ENCODE measurements at places on chromosomes 6 and 20.

- DNase-seq: no peak
These were observed 258.7 kb downstream of the ALDH8A1 start for GRCh38 chr6:134691180-134691579.

GRCh38 chr6:106281661-106282060 lies 43.9 kb downstream of the ATG5 start:
- DNase-seq: no peak

DNA sequence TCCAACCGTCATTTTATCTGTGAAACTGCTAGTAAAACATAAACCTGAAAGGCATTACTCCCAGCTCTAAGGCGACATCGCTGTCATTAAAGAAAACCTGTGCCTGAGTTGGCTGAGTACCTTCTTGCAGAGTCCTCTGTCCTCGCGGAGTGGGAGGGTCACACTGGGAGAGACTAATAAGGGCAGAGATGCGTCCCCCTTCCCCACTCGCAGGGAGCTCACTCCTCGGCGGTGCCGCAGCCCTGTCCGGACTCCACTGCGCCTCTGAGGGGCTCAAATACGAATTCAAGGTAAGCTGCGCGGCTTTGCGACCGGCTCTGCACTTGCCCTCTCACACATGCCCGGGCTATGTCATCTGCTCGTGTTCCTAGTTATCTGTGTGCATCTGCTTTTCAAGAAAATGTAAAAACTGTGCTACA lies at the start of gene COL19A1:
Gene COL19A1 (plus strand): TSS at position 206 of the 419 bp plus-strand sequence. CDS start 13,012 bp downstream, outside the sequence.
- DNase-seq: peak; percentile 12

DNA sequence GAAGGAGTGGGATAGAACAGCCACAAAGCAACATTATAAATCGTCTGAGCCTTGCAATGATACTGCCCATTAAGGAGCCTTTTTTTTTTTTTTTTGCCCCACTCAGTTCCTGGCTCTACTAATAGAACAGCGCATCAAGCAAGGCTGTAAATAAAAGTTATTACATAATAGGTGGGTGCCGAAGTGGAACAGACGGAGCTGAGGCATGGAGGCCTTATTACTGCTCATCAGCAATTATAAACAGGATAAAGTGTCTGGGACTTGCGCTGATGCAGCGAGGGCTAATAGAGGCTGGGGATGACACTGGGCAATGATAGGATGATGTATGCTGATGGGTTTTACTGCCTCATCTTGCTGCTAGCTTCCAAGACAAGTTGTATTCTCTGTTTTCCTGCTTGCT lies 272.1 kb downstream of the ZFAND3 start:
- DNase-seq: no peak

DNA sequence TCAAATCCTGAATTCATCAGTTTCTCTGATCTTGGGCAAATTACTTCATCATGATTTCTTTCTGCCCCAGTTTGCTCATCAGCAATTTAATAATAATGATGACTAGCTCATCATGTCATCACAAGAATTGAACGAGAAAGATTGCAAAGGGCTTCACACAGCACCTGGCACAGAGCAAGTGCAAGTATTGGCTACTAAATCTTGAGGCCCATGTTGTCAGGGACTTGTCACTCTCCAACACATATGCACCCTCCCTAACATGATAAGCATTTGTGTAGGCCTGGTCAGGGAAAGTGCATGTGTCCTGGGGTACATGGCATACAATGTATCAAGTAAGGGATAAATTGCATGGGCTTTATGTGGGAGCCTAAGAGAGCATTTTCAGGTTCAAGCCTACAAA lies 6.4 kb downstream of the SMLR1 start:
- no peak for DNase-seq

DNA sequence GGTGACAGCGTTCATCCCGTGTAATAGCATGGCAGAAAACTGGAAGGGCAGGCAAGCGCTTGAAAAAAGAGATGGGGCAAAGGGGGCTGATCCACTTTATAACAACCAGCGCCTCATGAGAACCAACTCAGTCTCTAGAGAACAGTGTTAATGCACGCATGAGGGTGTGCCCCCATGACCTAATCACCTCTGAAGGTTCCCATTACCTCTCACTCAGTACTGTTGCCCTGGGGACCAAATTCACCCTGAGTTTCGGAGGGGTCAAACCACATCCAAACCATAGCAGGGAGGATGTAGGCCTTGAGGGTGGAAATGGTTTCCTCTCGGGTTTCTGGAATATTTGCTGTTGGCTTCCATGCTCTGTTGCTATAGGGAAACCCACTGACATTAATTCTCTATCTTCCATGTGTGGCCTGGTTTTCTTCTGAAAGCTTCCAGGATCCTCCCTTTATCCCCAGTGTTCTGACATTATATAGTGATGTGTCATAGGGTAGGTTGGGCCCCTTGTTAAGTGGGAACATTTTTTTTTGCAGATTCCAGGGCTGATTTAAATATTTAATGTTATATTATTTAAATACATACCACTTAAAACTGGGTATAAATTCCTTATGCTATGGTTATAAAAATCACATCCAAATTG lies 65.2 kb downstream of the PPP1R14C start:
- no peak for DNase-seq

- DNase-seq: no peak
These were observed 3.6 kb upstream of the SLC52A3 start for GRCh38 chr20:771741-772464.

GRCh38 chr20:54560357-54560756 lies 85.0 kb downstream of the DOK5 start:
- no peak for DNase-seq

GRCh38 chr6:169190144-169190584 lies 63.5 kb downstream of the THBS2 start:
- no peak for DNase-seq

- no peak for DNase-seq
These were observed 41.8 kb upstream of the GABRR1 start for GRCh38 chr6:89258912-89259311.

DNA sequence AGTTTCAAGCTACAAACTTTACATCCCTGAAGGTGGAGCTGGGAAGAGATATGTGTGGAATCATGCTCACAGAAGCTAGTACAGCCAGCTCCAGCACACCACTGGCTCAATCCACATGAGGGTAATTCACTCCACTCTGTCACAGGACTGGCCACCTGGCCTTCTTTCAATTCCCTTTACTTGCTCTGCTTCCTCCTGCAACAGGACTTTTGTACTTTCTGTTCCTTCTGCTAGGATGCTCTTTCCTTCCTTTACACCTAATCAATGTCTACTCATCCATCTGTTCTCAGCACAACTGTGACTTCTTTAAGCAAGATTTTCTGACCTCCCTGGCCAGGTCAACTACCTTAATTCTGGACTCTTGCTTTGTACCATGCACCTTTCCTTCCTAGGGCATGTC lies 39.4 kb upstream of the MYB start:
- DNase-seq: no peak

DNA sequence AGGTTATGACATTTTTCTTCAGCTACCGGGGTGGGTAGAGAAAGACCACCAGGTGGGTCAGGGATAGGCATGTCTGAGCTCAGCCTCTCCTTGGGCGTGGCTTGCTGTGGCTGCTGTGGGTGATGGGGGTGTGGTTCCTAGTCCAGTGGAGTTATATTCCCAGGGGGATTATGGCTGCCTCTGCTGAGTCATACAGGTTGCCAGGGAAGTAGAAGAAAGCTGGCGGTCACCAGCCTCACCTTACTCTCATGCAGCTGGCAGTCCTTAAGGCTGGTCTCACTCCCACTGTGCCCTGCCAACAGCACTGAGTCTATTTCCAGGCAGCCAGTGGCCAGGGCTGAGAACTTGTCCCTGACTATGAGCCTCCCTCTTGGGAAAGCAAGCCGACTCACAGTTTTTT lies 130.0 kb downstream of the SCP2D1 start:
- DNase-seq: no peak

DNA sequence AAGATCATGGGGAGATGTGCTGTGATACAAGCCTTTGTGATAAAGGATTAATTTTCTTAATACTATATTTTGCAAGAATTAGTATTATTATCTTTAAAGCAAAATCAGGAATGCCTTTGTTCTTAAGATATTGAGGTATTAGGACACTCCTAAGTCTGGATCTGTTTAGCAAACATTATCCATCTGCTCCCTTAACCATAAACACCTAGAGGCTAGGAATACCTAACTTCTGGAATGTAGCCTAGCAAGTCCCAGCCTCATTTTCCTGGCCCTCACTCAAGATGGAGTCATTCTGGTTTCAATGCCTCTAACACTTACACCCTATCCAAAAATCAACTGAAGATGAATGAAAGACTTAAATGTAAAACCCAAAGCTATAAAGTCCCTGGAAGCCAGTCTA lies 106.3 kb upstream of the GJE1 start:
- DNase-seq: no peak

Data from CD4-positive, alpha-beta T cell treated with Interleukin-2 at 100 ng/mL for 4 hours (primary cell).